ENCODE measurements at places on chromosomes 2 and 18.

DNA sequence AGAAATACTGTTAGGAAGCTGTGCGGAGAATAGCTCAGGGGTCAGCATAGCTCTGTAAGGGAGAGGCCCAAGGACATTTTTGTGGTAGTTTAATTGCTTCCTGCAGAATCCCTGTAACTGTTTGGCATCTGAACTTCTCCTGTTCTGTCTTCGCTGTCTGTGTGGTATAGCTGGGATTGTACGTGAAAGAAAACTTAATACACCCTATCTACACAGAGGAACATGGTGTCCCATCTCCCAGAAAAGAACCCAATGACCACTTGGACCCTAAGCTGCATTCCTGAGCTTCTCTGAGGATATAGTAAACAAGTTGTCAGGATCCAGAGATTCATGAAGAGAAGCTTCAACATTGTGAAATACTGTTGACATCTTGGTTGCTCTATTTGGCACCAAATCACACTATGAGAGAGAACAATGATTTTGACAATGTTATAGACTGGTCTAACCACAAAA, 81.3 kb downstream of the CDC42EP3 start:
- no peak for DNase-seq

DNA sequence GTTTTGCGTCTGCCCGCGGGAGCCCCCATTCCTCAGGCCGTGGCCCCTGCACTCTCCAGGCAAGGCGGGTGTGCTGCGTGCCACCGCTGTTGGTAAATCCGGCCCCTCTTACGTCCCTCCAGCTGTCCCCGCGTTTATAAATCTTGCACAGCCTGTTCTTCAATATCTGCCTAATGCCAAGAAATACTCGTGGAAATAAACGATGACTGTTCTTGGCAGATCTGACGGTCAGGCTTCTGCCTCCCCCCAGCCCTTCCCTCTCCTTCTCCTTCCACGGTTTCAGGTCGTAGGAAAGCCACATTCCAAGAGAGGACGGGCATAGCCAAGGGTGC, 20.5 kb downstream of the ODC1 start:
- no peak for DNase-seq

- DNase-seq = no peak
Measured at GRCh38 chr2:226652369-226652768, 147.3 kb downstream of the IRS1 start.

- no peak for DNase-seq
Measured at GRCh38 chr18:34951625-34952379, 89.4 kb upstream of the MAPRE2 start.

- DNase-seq = no peak
Measured at GRCh38 chr2:174964404-174964803, 40.8 kb downstream of the CHN1 start.

DNA sequence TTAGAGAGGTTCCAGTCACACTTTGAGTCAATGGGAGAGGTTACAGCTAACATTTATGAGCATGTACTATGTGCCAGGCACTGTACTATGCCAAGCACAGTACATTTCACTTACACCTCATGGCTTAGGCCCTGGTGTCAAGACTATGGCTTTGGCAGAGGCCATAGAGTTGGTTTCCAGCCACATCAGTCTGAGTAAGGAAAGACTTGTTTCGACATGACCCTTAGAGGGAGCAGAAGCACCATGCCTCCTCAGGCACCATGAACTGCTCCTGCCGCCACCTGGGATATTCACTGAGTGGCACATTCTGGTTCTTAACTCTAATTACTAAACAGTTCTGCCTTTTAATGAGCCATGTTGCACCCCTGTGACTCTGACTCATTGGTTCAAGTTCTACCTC, 12.7 kb downstream of the DGUOK start:
- DNase-seq = no peak

GRCh38 chr2:240310645-240311044, 124.8 kb upstream of the GPC1 start:
- no peak for DNase-seq
